ENCODE measurements at places on chromosomes 12 and 14.

DNA sequence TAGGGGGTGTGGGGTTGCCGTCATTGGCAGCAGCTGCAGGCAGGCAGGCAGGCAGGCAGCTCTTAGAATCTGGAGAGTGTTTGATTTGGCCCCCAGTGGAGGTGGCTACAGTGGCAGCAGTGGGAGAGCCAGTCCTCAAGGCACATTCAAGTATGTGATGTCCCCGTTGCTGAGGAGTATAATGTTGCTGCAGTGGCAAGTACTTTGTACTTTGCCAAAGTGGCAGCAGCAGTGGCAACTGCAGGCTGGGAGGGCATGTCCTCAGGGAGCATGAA is 147.1 kb downstream of the PAPOLA start:
- no peak for DNase-seq

DNA sequence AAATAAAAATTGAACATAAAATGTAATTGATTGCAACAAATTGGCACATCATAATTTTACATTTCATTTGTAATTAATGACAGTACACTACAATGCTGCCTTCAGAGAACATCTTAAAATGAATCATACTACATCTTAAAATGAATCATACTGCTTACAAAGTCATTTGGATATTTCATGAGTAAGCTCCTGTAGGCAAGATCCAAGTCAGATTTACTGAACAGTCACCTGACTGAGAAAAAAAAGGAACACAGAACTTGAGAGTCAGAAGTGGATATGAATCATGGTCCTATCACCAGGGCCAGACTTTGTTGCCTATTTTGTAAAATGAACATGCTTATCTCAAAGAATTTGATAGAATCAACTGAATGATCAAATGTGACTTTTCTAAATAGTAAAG is 32.7 kb upstream of the FBLN5 start:
- no peak for DNase-seq

DNA sequence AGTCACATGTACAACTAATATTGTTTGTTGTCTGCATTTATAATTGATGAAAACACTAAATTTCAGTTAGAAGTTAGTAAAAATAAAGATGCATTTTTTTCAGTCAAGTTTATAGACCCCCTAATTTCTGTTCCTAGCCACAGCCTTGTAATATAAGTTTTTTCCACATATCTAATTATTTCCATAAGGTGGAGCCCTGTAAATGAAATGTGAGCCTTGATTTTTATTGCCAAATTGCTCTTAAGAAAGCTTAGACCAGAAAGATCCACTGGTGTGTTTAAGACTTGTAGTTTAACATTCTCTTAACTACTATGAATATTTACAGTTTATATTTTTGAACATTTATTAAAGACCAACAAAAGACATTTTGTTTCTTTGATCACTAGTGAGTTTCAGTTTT is 322.1 kb upstream of the RGS6 start:
- DNase-seq: no peak

DNA sequence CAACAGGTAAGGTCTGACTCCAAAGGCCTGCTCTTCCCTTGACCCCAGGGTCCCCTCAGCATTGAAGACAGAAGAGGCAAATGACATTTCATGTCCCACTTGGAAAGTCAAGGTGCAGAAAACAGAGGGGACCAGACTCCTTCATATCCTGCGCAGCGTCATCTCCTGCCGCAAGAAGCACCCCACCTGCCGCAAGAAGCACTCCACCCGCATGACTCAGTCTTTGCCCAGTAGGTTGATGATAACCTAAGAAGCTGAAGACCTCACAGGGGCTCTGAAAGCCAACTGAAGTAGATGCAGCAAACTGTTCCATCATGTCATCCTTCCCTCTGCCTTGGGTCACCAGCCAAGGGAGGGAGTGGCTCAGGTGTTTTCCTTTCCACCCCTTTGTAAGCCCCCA is 11.6 kb upstream of the SMUG1 start:
- DNase-seq: no peak

GRCh38 chr14:61581340-61581739 is 114.0 kb upstream of the HIF1A start:
- DNase-seq: no peak

- DNase-seq: no peak
These were observed 56.4 kb upstream of the ATP2A2 start for GRCh38 chr12:110224379-110225304.

GRCh38 chr12:26786865-26787514 is 46.0 kb downstream of the ITPR2 start:
- DNase-seq: no peak

GRCh38 chr14:52031781-52032180 is 37.1 kb downstream of the NID2 start:
- no peak for DNase-seq

DNA sequence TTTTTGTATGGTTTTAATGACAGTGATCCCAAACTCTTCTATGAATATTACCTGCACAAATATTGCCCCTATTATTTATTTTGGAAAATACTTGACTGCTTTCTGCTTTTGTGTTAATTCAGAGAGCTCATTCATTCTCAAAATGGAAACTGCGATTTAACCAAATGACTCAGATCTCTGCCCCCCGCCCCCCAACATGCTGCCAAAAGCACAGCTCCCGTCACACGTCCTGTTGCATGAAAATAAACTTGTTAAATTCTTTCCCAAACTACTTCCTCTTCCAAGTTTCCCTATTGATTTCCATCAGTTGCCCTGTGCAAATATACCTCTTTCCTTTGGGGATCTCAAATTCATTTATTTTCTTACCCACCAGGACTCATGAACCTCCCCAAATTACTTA is 18.0 kb upstream of the NRDE2 start:
- no peak for DNase-seq

- DNase-seq: no peak
These were observed 7.6 kb downstream of the AICDA start for GRCh38 chr12:8605057-8605456.

- no peak for DNase-seq
These were observed 13.0 kb downstream of the CLEC2B start for GRCh38 chr12:9856151-9856550.

- DNase-seq: no peak
These were observed 78.0 kb downstream of the B4GALNT3 start for GRCh38 chr12:537772-538171.

DNA sequence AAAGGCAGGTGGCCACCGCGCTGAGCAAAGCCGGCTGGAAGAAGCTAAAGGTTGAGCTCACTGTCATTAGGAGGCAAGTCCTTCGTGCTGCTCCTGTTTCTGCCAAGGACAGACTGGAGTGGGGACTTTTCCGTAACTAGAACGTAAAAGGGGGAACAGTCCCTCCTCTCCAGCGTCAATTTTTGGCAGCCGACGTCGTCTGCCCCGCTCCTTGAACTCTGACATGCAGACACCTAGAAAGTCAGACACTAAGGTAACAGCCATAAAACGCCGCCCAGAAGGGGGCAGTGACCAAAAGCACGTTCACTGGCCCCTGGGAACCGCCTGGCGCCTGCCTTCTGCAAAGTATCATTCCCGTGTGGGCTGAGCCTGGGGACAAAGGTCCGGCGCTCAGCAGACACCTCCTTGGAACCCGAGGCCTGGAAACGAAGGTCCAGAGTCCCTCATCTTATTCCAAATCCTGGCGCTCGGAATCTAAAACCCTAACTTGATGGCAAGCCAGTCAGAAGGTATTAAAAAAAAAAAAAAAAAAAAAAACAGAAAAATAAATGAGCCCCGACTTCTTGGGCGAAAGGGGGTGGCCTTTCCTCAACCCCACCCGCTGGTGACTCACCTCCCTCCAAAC is 1.1 kb upstream of the LRP1 start:
- peak; percentile 53 for DNase-seq

- no peak for DNase-seq
These were observed at the start of gene CLEC14A for GRCh38 chr14:38255673-38256532. Gene CLEC14A, minus strand, starts transcription at chr14:38256093. Its CDS starts 71 bp downstream, at chr14:38256022.

- no peak for DNase-seq
These were observed 55.4 kb downstream of the AKAP6 start for GRCh38 chr14:32384464-32384863.

DNA sequence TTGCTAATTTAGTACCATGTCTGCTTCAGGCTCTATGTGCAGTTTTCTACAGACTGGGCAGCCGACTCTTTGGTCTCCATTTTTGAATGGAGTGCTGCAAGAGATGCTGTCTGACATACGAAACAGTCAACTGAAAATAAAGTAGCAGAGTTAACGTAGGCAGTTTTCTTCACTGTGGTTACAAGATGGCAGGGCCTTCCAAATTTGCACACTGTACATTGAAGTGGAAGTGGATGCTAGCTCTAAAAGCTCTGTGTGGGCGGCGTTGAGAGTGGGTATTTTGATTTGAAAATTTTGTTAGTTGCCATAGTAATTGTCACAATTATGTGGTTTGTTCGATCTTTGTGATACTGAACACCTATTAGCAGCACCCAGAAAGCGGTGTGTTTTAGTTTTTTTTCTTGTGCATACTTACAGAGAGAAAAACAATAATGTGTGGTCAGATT is 154.9 kb upstream of the ATP2B1 start:
- no peak for DNase-seq

GRCh38 chr12:88237954-88238353 is 95.8 kb downstream of the TMTC3 start:
- no peak for DNase-seq

DNA sequence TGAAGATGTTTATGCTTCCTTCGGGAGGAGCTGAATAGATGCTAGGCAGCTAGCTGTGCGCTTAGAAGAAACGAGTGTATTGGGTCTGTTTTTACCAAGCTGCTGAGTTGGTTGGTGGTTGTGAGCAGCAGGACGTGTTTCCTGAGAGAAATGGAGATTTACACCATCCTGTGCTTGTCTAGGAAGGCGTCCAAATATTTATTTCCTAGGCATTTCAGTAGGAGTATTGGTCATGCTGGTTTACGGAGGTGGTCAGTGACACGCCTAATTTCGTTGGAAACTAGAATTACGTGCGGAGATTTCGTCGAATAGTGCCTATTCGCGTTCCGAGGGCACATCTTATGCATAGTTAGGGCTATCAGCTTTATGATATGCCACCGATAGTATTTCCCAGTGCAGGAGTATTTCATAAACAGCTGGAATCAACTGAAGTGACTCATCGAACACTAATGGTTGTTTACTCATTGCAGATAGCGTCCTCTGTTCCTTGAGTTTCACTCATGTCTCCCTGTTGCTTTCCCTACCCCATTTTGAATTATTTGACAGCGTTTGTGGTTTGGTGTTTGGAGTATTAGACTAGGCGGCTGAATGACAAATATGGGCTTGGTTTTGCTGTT is 780 bp downstream of the TBC1D15 start:
- no peak for DNase-seq

DNA sequence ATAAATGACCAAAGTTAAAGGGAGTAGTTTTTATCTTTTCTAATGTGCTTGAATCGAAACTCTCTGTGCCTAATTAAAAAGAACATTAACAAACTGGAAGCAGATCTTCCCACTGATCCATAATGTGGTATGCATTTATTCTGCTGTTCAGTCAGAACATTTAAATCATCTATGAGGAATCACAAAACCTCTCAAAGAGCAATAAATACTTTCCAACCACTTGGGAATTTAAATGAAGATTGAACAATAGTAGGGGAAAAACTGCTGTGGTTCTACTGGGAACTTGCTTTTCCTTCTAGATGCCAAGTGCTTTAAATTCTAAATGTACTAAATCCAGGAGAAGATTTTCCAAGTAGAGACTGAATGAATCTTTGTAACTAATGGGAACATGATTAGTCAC is 12.3 kb upstream of the CHPT1 start:
- no peak for DNase-seq

- DNase-seq: no peak
These were observed 728.8 kb downstream of the RPS29 start for GRCh38 chr14:48857366-48857765.

DNA sequence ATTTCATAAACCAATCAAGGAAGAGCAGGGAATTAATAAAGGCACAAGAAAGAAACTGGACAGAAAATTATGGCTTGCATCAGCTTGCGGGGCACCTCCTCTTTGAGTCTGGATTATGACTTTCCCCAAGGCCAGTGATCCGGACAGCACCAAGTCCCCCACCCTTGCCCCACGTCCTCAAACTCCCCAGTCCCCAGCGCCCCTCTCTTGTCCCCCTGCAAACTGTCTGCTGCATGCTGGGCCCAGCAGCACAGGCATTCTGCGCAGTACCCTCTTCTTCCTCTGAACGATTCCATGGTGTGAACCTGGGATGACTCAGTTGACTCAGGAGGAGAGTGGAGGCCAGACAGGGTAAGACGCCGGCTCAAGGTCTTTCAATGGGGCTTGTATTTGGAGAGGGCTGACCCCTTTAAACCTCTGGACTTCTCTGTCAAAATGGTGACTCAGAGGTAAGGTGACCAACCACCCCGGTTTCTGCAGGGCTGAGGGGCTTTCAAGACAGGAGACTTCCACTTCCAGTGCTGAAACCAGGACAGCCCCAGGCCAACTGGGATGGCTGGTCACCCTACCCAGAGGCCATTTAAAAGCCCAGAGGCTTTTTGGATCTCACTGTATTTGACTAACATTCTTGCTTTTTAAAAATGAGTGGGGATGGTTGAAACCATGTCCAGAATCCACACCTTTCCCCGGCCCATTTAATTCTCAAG is 13.5 kb downstream of the C14orf132 start:
- DNase-seq: no peak

GRCh38 chr14:74038020-74038859 is 19.1 kb downstream of the BBOF1 start:
- peak; percentile 41 for DNase-seq

DNA sequence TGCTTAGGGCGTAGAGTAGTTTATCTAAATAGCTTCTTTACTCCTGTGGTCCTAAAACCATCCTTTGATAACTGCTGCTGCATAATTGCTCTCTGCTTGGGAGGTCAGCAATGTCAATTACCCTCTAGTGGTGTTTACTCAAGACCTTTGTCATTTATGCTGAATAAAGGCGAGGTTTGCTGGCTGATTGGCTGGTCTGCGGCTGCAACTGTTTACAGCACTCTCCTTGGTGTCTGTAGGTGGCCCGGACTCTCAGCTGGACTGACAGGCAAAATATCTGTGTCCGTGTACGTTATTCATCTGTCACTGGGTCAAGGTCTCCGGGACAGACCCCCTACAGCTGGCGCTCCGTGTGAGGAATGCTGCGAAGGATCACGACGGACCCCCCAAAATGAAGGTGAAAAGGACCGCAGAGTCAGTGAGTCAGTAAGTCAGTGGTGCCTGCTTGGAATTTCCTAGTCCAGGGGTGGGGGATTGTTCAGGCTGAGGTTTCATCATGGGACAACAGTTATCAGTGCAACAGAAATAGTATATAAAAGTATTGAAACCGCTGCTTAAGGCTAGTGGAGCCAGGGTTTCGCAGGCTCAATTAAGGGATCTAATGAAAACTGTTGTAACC is 253.3 kb upstream of the DIO2 start:
- no peak for DNase-seq

DNA sequence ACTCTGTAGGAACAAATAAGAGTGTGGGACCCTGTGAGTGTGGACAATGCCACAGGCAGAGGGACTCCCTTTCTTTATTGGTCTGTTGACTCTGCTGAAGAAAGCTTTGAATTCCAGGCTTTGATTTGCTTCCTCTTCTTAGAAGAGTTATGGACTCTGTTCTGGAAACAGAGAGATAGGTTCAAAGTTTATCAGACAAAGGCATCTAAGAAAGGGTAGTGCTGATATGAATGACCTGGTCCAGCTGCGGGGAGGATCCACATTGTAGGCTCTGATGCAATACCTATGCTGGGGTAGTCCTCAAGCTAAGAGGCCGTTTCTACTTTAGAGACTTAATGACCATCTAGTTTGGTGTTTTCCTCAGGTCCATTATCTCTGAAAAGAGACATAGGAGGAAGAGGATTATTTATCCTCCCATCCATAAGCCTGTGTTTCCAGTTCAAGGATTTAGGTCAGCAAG is 10.7 kb upstream of the IKZF4 start:
- no peak for DNase-seq

- no peak for DNase-seq
These were observed 140.2 kb downstream of the STXBP6 start for GRCh38 chr14:24909523-24910302.

GRCh38 chr14:100325231-100325632 is 2.1 kb downstream of the SLC25A47 start:
- no peak for DNase-seq

- DNase-seq: no peak
These were observed 205.2 kb upstream of the GRIP1 start for GRCh38 chr12:66884091-66884490.
